ENCODE measurements at places on chromosomes 13 and 19.

- DNase-seq: no peak
Observed at GRCh38 chr13:41563341-41563983, 106.1 kb downstream of the RGCC start.

DNA sequence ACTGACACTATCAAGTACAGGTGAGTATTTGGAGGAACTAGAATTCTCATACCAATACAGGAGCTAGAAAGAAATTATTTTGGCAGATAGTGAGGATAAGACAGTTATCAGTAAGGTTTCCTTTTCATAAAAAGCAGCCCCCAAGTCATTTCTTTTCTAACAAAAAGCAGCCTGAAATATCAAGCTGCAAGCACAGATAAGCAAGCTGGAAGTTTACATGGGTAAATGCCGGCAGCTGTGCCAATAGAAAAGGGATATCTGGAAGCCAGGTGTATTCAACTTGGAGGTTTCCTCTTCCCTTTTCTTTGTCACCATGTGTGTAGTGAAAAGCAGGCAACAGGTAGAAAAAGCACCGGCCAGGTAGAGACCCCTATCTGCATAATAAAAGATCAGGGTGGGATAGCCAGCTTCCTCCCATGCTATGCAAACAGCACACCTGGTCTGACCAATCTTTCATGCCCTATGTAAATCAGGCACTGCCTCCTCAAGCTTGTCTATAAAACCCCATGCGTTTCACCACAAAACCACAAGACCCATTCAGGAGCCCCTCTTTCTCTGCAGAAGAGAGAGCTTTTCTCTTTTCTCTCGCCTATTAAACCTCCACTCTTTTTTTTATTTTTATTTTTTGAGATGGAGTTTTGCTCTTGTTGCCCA, 22.9 kb downstream of the CYP4F2 start:
- no peak for DNase-seq

- no peak for DNase-seq
Observed at GRCh38 chr13:105201351-105201750, 1334.1 kb downstream of the EFNB2 start.

GRCh38 chr13:92806215-92806614, 420.4 kb upstream of the GPC6 start:
- peak; percentile 83 for DNase-seq

DNA sequence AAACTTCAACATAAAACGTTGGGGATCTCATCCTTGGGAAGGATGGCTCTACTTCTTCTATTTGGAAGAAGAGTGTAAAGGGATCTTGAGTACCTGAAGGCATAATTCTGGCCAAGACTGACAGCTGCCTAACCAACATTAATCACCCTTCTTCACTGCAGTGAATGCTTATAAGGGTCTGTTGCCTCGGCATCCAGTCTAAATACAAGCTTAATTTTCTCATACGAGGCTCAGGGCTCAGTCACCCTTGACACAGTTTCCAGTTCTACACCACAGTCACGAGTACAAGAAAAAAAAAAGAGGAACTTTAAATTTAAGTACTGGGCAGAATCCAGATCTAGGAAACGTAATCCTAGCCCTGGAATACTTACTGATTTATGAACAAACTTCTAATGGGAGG, 9.0 kb downstream of the FPR3 start:
- DNase-seq: no peak

- no peak for DNase-seq
Observed at GRCh38 chr19:52640916-52641315, 2.8 kb upstream of the ZNF83 start.

DNA sequence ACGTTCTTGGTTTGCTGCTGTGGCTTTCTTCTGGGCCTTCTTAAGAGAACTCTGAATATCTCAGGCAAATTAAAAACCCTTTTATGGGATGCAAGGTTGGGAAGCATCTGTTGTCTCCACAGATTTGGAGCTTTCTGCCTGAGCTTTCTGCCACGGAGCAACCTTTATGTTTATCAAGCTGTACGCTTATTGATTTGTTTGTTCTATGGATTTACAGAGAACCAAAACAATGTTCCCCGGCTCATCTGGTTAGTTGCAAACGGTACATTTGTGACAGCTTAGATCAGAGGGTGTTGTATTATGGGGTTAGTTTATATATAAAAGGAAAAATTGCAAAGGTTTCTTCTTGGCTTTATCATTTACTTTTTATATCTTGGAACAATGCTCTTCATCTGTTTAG, 479.6 kb downstream of the DIAPH3 start:
- DNase-seq: no peak

GRCh38 chr19:31037286-31037980, 311.8 kb downstream of the TSHZ3 start:
- no peak for DNase-seq

- DNase-seq: no peak
Observed at GRCh38 chr13:93561576-93562225, 335.1 kb downstream of the GPC6 start.

GRCh38 chr19:16034958-16035560, 41.2 kb upstream of the TPM4 start:
- no peak for DNase-seq

DNA sequence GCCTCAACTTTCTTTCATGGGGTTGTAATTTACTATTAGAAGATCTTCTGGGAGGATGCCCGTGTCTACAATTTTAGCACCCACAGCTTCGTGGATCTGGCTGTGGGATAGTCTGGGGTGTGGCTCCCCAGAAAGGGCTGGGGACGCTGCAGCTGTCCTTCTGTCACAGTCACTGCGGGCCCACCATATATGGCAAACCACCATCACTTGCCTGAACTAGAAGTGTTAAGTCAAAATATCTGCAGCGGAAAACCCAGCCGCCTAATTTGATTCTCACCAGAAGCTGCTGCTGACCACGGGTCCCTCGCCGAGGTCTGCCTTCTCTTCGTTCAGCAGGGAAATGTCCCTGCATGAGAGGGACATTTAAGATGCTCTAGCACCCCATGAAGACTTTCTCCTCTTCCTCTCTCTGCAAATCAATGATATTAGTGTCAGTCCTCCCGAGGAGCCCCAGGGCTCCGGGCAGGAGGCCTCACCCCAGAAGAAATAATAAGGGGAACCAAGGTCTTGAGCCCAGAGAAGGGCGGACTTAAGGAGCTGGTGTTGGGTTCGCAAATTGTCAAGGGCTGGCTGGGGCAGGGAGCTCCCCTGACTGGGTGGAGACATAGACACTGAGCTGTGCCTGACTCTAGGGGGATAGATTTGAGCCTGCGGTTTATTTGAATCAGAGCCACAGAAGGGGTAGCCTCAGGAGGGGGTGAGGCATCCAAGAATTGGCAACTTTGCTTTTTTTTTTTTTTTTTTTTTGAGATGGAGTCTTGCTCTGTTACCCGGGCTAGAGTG, 3.0 kb upstream of the MATK start:
- no peak for DNase-seq

DNA sequence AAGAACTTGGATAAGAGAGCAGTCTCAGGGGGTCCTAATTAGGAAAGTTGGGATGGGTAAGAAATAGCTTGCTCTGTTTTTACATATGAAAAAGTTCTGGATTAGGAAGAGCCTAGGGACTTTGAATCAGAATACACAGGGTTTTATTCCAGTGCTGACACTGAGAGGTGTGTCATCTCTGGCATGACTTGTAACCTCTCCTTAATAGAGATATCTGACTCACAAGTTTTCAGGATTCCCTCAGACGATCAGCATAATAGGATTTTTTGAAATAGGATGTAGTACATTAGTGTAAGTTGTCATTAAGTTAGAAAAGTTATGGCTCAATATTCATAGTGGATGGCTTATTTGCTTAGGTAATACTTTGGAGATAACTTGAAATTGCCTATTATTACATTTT, 555.2 kb upstream of the MIR17HG start:
- DNase-seq: no peak

- DNase-seq: no peak
Observed at GRCh38 chr19:46591254-46591653, 9.9 kb upstream of the CALM3 start.

DNA sequence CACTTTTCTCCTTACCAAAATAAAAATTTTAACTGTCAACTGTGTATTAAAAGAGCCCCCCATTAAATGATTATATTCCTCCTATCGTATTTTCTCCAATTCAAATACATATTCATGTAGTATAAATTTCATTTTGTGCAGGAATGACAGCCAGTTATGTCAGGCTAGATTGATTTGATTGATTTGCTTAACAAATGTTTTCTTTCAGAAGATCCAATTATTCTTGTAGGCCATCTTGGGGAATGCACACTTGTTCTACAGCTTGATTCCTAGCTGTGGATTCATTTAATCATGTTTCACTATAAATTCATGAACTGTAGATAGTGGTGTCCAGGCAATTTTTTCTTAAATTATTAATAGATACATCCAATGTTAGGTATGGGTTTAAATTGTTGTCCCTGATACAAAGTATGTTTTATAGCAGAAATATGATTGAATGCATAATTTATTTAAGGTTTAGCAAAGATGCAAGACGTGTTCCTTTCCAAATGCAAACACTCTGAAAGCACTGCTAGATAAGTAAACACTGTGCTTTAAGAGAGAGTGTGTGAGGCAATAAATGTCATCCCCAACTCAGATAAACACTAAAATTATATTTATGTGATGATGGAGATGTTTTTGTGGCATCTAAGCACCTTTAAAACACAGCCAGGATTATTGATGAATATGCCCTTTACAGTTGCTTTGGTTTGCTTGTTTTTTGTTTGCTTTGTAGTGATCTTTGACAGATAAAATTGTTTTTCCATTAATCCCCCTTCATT, 531.1 kb downstream of the DCT start:
- no peak for DNase-seq

GRCh38 chr19:4581666-4582553, 22.4 kb upstream of the SEMA6B start:
- no peak for DNase-seq

- no peak for DNase-seq
Observed at GRCh38 chr13:112885782-112886268, 83.2 kb upstream of the MCF2L start.

- DNase-seq: no peak
Observed at GRCh38 chr19:1416014-1416841, 8.8 kb downstream of the DAZAP1 start.

All from MM.1S (cell line).